Activated T-cell treated with anti-CD3 and anti-CD28 coated beads, Interleukin-2, amount 50 U/mL, for 1 hour (primary cell): ENCODE measurements at places on chromosomes 5 and 9.

GRCh38 chr5:123611406-123611709, 99.4 kb downstream of the CSNK1G3 start:
- no peak for DNase-seq

- no peak for DNase-seq
Observed at GRCh38 chr5:54703133-54703532, 185.6 kb downstream of the SNX18 start.

DNA sequence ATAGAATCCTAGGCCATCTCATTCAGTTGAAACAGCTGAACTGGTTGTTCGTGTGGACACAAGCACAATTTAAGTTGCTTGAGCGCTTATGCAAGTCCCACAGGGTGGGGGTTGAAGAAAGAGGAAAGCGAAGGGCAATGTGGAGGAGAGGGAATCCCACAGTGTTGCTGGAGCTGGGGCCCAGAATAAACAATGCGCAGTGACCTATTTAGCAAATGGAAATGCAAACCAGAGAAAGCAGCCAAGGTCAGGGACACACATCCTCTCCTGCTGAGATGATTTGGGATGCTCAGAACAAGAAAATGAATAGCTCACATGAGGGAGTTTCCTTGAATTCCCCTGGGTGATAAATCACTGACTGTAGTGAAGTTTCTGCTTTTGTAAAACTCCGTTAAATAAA, 838.3 kb downstream of the TLE4 start:
- DNase-seq, result no peak

DNA sequence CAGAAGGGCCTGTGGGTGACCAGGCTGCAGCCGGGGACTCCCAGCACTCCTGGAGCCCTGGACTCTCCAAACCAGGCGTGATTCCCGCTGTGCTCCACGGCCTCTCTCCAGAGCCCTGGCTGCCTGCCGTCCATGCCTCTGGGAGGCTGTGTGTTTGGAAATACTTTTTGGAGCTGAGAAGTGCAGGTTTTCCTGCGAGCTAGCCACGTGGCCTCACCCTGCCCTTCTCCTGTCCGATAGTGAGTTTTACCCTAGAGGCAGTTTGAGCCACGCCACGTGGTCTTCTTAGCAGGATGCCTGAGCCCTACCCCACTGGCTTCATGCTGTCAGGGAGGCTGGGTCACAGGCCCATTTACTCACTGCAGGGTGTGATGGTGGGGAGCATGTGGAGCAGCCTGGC, 71.3 kb downstream of the COL5A1 start:
- no peak for DNase-seq

GRCh38 chr5:78920604-78921003, 64.5 kb downstream of the ARSB start:
- DNase-seq, result no peak

DNA sequence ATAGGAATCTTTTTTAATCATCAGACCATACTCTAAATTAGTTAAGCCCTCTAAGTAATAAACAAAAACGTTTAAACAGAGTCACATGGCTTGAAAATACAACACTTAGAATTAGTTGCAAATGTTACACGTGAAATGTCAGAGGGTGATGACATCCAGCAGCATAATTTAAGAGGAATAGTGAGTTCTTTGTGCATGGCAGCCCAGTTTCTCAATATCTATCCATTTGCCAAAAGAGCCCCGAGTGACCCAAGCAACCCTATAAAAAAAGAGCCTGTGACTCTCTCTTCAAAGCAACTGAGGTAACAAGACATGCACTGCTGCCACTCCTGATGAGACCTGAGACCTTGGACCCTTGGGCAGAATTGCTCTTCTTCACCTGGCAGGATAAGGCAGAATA, 96.9 kb upstream of the RASA1 start:
- no peak for DNase-seq

DNA sequence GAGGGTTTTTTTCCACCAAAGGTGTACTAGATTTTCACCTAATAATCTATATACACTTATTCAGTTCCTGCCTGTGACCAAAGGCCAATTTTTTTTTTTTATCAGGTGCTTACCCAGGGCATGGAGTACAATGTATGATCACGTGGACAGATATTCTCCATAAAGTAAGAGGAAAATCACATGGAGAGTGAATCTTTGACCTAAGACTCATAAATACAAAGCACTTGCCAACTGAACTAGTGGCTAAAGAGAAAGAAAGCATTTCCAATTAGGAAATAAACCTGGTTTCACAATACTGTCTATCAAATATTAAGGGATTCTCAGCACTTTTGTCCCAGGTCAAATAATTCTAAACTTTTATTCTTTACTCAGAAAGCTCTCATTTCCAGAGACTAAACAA, 33.0 kb upstream of the CEP120 start:
- DNase-seq, result no peak

- no peak for DNase-seq
Observed at GRCh38 chr5:21164425-21164824, 1176.4 kb upstream of the CDH18 start.
